ENCODE measurements at places on chromosomes 11 and 22.

DNA sequence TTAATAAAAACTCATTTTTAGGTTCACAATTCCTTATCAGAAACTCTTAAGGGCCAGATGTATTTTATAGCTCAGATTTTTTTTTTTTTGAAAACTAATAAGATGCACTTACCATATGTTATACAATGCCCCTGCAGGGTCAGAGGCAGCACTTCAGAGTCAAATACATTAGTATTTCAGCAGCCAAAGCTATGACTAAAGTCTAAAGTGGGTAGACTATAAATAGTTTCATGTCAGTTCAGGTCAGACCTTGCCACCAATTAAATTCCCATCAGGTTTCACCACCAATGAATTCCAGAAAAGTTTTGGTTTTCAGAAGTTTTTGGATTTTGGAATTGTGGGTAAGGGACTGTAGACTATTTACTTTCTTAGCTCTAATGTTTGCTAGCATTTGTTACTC is 75.9 kb downstream of the FAM83F start:
- no peak for DNase-seq

GRCh38 chr22:43542681-43543521 is 131.1 kb downstream of the MPPED1 start:
- DNase-seq: no peak

GRCh38 chr11:57637626-57638004 is 12.1 kb downstream of the YPEL4 start:
- DNase-seq: no peak

DNA sequence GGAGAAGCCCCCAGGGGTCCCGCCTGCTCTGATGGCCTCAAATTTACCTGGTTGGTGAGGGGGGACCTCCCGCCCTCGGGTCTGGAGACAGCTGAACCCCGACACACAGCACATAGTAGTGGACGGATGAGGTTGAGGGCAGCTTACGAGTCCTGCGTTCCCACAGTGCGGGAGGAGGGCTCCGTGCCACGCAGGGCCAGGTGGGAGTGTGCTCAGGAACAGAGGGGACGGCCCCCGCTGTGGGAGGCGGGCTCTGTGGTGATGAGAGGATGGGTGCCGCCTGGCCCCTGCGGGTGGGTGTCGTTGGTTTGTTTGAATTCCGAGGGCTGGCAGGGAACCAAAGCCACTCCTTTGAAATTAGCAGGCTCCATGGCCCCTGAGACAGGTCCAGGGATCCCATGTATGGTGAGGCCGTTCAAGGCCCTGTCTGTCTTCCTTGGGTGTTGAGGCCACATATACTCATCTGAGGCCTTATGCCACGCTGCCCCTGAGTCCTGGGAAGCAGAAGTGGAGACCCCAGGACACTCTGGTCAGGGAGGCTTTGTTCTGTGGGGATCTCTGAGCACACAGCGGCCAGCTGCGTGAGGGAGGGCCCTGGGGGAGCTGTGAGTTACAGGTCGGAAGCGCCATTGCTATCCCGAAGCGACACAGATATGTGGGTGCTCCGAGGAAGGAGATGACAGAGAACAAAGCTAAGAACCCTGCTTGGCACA is 21.9 kb downstream of the NADSYN1 start:
- no peak for DNase-seq

DNA sequence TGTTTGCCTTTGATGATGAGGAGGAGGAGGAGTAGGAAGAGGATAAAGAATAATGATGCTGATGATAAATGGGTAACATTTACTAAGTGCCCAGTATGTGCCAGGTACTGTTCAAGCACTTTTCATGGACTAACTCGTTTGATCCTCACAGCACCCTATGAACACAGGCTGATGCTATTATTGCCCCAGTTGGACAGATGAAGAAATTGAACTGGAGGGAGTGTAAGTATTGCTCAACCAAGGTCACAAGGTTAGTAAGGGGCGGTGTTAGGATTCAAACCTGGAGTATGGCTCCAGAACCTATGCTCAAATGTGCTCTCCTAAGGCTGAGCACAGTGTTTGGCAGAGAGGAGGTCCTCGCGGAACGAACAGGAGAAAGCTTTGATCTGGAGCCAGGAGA is 78.6 kb downstream of the SYN3 start:
- no peak for DNase-seq

DNA sequence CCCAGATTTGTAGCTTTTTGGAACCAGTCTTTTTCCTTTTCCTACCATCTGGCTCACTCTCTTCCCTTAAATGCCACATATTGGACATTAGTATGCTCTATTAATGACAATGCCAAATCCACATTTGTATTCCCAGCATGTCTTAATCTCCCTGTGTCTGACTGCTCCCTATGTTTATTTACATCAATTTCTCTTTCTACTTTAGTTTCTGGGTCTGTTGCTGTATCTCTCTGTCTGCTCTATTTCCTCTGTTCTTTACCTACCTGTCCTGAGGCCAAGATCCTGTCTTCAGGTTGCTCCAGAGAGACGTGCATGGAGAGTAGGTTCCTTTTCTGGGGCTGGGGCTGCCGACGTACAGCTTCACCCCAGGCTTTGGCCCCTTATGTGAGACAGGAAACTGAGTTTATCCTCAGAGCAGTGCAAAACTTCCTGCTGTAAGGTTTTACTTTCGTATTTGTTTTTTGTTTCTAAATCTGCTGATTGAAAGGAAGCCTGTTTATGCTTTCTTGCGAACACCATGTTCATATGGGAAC is 25.6 kb downstream of the OR2AG2 start:
- peak; percentile 31 for DNase-seq

GRCh38 chr11:124891373-124891861 is 6.2 kb downstream of the ROBO4 start:
- DNase-seq: no peak

DNA sequence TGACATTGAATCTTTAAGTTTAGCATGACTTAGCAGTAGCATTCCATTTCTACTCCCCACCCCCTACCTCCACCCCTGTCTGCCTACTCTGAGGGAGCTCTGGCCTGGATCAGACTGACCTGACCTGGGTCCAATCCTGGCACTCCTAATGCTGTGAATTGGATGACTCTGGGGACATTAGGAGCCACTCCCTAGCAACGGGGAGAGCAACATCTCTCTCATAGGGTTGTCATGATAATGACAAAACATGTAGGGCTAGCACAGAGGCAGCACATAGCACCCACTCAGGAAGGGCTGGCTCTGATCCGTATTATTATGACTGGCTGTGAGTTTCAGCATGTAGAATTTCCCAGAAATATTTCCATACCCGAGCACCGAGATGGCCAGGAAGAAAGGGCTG is 40.5 kb downstream of the CABIN1 start:
- no peak for DNase-seq

- DNase-seq: no peak
Measured at GRCh38 chr11:63610604-63611394, 3.4 kb downstream of the PLAAT3 start.

DNA sequence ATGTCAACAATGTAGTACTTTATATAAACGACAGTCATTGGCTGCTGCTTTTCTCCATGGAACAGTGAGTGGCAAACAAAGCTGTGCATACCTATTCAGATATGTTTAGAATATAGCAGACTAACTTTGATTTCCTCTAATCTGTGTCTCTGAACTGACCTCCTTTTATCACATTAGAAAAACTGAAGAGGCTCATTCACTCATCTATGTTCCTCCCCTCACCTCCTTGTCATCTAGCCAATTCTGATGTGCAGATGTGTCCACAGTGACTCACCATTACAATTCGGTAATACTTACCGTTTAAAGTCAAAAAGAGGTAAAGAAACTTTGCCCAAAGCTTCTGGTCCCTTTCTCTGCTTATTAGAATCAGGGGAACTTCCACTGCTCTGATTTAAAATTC is 51.5 kb upstream of the RPS13 start:
- peak; percentile 61 for DNase-seq

- no peak for DNase-seq
Measured at GRCh38 chr11:113504071-113504470, 28.9 kb upstream of the DRD2 start.
